ENCODE measurements at places on chromosomes 12 and 14.

DNA sequence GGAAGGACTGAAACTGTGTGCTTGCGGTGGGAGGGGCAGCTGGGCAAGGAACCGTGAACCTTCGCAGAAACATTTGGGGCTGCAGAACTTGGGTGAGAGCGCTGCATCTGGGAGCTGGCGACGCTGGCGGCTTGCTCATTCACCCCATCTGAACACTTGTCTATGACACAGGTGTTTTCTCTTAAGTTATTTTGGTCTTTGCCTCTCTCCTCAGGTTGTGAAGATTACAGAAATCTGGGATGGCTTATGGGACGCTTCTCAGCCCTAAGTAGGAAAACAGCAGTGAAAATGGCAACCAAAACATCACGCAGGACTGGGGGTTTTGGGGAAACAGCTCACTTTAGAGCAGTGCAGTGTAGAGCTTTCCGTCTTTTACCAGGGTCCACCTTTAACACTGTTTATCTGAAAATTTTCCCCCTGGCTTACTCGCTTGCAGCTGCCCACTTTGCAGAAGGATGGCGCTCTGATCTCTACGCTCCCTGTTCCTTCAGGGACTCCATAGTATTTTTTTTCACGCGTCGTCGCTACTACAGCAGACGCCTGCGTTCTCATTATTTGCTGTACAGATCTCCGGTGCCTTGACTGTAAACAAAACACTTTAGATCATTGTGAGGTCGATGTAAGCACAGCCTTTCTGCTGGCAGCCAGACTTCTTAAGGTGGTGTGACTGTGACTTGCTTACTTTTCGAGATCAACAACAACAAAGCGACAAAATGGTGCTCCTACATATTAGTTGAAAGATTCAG, 2.7 kb upstream of the CDKN1B start:
- DNase-seq = no peak

- DNase-seq = no peak
Observed at GRCh38 chr12:128476266-128476665, 209.3 kb downstream of the TMEM132C start.

DNA sequence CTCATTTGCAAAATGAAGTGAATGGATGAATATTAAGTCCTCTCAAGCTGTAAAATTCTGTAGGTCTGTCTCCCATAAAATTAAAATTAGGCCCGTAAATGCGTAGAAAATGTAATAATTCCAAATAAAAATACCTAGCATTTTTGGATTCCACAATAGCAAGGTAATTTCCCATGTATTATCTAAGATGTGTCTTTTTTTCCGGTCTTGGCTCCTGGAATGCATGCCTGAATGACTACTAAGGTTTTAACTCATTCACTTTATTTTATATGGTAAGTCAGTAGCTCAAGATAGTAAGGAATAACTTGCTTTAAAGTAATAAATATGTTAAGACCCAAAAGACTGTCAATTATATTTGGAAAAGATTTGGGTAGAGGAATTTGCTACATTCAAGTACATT, 11.1 kb downstream of the TXNRD1 start:
- peak; percentile 65 for DNase-seq

GRCh38 chr12:116015525-116015924, 262.0 kb downstream of the MED13L start:
- peak; percentile 44 for DNase-seq

DNA sequence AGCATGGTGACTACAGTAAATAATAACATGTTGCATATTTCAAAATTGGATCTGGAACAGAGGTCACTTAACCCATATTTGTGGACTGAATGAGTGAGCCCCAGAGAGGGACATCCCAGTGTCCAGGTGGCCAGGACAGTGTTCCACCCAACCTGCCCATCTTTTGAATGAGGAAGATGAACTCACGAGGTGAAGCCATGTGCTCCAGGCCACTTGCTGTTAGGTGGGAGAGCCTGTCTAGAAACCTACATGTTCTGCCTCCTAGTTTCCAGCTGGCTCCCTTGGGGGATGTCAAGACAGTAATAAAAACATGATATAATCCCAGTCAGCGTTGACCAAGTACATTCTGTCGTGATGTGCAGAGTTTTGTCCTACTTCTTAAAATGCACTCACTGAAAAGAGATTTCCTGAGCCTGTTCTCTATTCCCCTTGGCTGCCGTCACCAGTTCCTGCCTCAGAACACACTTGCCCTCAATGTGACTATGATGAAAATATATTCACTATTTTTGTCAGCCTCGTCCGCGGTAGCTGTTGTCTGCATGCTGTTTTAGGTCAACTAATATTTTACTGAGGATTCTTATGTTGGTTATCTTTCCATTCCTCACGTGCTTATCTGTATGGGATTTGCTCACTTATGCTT, 25.7 kb downstream of the TSPAN9 start:
- no peak for DNase-seq

GRCh38 chr12:54719691-54720090, 71.5 kb upstream of the DCD start:
- no peak for DNase-seq

DNA sequence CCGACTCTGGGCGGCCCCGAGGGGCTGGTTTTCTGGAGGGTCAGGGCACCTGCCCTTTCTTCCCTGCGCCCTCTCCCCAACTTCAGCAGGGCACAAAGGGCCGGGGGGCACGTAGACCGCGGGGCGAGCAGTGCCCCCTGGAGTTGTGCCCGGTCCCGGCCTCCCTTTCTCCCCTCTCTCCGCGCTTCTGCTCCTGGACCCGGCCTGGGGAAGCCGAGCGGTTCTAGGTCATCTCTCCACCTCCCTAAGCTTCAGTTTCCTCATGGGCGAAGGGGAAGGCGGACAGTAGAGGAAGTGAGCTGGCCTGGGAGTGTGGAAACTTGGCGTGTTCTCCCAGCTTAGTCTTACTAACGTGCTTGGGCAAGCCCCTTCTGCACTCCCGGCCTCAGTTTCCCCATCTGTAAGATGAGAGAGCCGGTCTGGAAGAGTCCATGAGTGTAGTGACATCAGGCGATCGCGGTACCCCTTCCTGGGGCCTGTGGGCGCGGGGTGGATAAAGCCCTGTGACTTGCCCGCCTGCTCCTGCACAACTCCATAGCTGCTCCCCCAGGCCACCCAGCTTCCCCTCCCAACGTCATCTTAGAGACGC, 158.6 kb upstream of the PARP11 start:
- peak; percentile 12 for DNase-seq

GRCh38 chr14:36771028-36771640, 109.5 kb downstream of the PAX9 start:
- DNase-seq = no peak

DNA sequence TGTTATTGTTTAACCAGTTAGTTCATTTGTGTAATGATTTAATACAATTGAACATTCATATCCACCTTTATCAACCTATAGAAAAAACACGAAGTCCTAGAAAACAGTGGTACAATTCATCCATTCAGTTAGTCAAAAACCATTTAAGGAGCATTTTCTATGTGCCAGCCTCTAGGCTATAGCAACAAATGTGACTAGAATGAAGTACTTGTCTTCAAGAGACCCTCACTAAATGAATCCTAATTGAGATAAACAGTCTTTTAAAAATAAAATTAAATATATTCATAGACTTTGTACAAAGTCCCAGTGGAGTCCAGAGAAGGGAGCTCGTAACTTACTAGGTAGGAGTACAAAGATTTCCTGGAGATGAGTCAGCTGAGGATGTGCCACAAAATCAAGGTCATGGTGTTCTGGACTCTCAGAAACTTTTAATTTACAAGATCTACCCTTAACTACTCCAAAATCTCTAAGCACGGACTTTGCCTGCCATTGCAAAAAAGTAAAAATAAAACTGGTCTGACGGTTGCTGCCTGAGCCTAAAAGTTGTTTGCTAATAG, 430.7 kb upstream of the DCN start:
- DNase-seq = no peak

DNA sequence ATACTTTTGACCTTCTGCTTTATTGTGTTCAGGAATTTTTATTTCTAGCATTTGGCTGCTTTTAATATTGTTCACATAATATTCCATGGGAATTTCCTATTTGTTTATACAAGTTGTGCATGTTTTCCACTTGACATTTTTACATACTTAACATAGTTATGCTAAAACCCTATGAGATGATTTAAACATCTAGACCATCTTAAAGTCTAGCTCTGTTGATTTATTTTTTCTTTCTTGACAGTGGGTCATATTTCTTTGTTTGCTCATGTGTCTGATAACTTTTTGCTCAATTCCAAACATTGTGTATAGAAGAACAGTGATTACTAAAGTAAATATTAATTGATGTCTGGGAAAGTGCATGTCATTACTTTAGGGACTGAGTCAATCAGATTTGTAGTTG, 202.1 kb upstream of the PDZRN4 start:
- DNase-seq = peak; percentile 46

DNA sequence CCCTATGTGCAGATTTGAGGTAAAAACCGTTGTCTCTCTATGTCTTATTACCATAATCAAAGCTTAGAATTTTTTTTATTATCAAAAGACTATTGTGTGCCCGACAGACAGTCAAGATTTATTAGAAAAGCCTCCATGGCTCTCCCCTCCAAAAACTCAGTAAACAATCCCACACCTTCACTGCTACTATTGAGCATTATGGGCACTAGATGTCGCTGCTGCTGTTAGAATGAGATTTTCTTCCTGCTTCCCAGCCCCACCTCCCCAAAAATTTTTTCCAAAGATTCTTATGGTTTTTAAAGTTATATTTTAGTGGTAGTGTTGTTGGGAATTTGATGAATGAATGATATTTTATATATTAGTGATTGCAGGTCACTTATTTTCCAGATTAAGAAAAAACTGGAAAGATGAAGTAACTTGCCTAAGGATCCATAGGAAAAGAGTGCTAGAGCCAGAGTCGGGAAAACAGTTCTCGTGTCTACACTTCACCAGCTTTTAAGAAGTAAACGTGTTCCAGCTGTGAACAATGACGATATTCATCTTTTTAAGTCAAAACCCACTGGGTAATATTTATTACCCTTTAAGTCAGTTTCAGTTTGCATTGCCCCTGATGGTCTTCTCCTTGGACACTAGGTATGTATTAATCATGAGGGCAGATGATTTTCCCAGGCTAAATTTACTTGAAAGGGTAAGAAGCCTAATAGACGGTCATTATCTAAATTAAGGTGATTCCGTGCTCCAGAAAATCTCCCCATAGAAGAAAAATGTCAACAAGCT, 12.2 kb upstream of the FOXG1 start:
- DNase-seq = peak; percentile 51

- no peak for DNase-seq
Observed at GRCh38 chr14:79992407-79993198, 218.7 kb downstream of the DIO2 start.

Data from fibroblast of skin of right biceps (primary cell).